ENCODE measurements at places on chromosomes 12 and 14. TPM values are rescaled to one million over a fixed set of nuclear protein-coding genes. Genes with fewer than 3 reads are reported as not detected.

FLVCR2 gene
- 10.3 TPM for polyA plus RNA-seq

- DNase-seq: no peak
Observed at GRCh38 chr12:103884316-103884715, 43.3 kb upstream of the NT5DC3 start.

DNA sequence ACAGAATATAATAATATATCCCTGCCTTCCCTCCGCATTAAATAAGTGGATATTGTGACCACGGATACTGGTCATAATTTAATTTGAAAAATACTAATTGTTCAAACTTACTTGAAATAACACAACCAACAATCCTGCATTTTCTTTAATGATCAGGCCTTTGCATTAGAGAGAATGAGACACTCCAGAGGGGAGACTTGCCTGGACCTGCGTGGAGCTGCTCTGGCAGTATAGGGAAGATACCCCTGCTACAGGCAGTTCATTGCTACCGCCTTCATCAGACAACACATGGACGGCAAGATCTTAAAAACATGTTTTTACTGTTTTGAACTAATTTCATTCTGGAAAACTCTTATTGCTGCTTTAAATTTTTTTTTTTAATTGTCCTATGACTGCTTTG is 211.0 kb upstream of the FAR2 start:
- DNase-seq: no peak

- DNase-seq: no peak
Observed at GRCh38 chr14:72826039-72826438, 67.9 kb downstream of the DPF3 start.

GRCh38 chr12:103333676-103334075 is 162.1 kb downstream of the C12orf42 start:
- no peak for DNase-seq

DNA sequence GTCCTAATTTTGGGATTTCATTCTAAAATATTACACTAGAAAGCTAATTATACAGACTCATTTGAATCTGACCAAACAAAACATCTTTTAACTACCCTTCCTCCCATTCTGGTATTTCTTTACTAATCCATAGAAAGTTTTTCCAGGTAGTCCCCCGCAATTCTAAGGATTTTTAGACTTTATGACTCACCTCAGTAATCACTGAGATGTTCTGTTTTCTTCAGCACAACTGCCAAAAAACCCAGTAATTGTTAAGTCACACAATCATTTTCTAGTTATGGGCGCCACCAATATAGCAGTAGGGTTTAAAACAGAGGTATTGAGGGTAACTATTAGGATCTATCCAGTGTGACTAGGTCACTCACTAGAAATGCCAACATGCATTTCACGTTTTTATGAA is 1.6 kb upstream of the ARID4A start:
- no peak for DNase-seq

DNA sequence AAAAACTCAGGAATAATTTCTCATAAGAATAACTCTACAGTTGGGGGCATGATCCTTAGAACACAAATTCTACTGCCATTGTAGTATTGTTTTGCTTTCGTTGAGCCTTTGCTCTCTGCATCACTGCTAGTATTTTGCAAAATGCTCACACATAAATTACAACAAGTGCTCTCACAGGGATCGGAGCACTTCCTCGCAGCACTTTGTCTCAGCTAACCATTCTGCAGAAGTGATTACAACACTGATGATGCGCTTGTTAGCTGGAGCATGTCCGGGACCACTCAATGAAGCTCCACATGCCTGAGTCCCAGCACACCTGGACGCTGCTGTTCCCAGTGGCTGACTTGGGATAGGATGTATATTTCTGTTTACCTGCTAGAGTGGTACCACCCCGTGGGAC is 31.6 kb downstream of the MOAP1 start:
- DNase-seq: no peak
